Fibroblast of skin of right biceps (primary cell): ENCODE measurements at places on chromosomes 2 and 18.

DNA sequence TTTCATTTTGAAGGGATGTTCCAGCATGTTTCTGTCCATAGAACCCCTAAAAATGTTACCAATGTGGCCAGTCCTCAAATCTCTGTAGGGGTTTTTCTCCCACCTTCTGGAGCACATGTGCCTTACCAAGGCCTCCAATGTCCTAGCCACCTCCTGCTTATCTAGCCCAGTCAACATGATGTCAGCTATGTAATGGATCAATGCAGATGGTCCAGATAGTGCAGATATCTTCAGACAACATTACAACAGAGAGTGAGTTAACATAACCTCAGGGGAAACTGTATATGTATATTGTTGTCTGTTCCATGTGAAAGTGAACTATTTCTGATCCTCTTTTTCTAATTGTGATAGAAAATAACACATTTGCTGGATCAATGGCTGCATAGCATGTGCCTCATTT lies 92.7 kb downstream of the MRPS9 start:
- DNase-seq: no peak

DNA sequence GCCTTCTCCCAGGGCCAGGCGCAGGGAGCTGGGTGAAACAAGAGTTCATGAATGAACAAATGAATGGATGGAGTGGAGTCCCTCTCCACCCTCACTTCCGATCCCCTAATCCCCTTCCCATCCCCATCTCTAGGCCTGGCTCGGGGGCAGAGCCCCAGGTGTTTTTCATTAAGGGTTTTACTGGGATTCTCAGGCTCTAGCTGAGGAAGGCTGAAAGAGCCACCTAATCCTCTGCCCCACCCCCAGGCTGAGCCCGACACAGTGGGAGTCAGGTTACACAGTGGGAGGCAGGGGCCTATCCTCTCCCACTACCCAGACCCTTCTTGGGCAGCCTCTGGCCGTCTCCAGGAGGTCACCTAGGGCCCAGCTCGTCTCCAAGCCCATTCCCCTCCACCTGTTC lies 36.1 kb downstream of the SDC1 start:
- peak; percentile 45 for DNase-seq

DNA sequence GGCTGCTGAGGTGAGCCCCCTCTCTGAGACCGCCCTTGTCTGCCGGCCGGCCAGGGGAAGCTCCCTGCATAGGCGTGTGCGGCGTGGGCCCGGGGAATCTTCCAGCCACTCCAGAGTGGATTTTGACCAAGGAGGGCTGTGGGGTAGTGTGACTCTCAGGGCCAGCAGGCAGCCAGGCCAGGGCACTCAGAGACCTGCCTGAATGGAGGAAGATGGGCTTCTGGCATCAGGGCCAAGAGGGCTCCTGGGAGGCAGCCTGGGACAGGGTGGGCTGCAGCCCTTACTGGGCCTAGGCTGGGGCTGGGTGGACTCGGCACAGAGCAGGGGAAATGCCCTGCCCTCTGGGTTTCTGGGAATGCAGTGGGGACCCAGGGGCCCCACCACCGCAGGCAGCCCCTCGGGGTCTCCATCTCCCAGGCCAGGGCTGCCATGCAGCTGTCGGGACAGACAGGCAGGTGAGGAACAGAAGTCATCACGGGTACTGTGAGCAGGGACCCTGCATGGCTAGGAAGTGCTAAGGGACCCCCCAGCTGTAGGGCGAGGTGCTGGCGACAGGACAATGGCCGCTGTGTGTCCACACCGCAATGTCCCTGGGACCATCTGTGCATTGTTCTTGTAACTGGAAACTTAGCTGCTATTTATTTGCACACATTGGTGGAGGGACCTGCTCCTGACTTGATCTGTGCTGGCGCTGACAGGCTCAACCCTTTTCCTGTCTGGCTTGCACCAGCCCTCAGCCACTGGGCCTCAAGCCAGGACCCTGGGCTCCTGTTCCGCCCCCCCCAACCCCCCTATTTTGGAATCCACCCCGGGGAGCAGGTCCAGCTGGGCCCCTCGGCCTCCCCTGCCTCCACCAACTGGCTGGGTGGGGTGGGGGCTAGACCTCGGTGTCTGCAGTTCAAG lies 4.1 kb downstream of the PDCD1 start:
- no peak for DNase-seq

- no peak for DNase-seq
Observed at GRCh38 chr2:236196366-236196765, 28.2 kb upstream of the GBX2 start.

- DNase-seq: peak; percentile 86
Observed at GRCh38 chr18:45974088-45974536, 7.0 kb upstream of the EPG5 start.

GRCh38 chr2:218319813-218320365 lies 27.6 kb upstream of the TMBIM1 start:
- no peak for DNase-seq

DNA sequence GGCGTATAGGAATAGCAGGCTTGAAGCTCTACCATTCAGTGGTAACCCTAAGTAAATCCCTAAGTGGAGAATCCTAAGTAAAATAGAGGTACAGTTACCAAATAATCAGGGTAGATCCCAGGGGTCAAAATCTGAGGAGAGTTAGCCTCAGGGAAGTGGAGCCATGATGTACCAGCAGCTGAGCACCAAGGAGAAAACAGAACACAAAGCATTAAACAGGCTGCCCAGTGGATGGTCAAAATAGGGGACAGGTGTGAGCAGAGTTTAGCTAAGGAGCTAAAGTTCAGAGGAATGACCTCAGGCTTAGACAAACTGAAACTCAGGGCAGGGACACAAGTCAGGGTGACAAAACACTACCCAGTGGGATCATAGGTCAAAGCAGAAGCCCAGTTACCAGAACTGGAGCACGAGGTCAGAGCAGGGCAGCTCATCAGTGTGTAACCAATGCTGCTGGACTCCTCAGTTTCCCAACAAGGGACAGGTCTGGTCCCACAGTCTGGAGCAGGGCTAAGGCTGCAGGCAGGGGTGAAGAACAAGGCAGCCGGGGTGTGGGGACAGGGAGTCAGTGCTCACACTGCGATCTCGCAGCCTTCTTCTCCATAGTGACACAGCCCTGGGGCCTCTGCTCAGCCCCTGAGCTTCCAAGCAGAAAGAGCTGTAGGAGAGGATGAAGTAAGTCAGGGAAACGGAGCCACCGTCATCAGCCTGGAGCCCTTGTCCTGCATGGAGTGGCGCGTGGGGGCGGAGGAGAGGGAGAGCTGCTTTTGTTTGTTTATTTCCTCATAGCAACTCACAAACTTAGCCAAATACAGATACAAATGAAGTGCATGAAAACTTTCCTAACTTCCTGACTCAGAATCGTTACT lies 264.0 kb downstream of the MREG start:
- peak; percentile 60 for DNase-seq

GRCh38 chr2:70991142-70991541 lies 3.5 kb downstream of the TEX261 start:
- no peak for DNase-seq

GRCh38 chr2:172293952-172294351 lies 133.4 kb upstream of the ITGA6 start:
- peak; percentile 35 for DNase-seq
